Effector memory CD4-positive, alpha-beta T cell (primary cell): ENCODE measurements at places on chromosomes 12 and 14.
A peak's percentile ranks its signal among the peaks of the same experiment; 100 is the strongest.

DNA sequence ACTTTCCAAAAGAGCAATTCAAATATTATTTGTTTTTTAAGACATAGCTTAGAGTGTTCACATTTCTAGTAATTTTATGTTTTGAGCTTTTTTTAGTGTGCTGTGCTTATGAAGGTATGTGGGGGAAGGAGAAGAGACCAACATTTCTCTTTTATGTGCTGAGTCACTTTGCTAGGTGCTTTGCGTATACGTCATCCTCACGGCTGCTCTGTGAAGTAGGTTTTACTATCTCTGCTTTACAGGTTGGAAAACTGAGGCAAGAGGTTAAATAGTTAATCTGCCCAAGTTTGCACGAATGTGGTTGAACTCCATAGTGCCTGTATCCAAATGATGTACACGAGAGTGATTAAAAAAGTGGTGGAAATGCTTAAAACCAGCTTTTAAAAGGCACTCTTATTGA is 75.9 kb downstream of the AEBP2 start:
- DNase-seq: no peak

DNA sequence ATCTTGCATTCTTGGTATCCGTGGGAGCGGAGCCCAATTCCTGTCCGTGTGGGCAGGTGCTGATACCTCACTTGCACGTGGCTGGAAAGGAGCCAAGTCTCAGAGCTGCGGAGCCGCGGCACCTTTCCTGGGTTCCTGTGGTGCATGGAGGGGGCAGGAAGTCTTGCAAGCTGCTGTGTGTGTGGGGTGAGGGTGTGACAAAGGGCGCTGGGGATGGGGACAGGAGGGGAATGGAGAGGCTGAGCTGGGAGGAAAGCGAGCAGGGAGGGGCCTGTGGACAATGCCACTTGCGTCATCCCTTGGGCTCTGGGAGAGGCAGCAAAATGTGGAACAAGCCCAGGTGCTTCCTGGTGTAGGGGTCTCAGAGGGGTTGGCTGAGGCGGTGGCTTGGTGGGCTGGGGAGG is 86.7 kb downstream of the CALM1 start:
- peak; percentile 14 for DNase-seq

DNA sequence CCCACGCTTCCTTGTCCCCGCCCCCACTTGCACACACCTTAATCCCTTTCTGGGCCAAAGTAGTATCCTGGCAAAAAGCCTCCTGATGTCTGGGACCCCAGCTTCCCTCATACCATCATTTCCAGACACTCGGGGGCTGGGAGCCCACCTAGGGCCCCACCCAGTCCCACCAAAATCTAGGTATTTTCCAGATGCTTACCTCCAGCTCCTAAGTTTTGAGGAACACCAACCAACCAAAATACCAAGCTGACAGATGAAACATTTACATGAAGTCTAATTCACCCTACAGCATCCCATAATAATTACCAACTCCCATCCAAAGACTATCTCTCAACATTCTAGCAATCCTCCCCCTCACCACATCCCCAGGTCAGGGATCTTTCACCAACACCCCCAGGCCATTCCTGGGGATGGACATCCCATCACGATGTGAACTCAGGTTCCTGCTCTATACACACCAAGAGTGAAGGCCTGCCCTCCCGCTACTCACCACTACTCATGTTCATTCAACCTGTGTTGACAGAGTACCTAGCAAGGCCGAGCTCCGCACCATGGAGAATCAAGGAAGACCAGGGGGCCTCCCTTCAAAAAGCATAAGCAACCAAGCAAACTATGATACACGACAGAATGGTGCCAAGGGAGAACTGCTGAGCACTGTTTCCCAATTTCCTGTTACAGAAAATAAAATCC is 1.6 kb upstream of the CHD4 start:
- no peak for DNase-seq

DNA sequence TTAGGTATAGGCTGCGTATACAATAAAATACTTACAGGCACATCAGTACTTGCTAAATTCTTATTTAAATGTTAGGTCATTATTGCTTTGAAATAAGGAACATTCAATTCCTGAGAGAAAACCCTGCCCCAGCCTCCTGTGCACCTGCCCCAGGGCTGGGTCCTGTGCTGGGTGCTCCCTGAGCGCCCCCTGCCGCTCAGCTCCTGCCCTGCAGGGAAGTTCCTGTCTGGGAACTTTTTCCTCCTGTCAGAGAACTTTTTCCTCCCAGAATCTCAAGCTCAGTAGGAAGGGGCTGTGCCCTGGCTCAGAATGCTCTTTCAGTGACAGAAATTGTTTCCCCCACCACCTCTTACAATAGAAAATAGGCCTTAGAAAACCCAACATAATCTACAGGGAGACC is 751.1 kb downstream of the TMEM121 start:
- DNase-seq: no peak

GRCh38 chr12:90969346-90969745 is 14.4 kb upstream of the CCER1 start:
- no peak for DNase-seq

DNA sequence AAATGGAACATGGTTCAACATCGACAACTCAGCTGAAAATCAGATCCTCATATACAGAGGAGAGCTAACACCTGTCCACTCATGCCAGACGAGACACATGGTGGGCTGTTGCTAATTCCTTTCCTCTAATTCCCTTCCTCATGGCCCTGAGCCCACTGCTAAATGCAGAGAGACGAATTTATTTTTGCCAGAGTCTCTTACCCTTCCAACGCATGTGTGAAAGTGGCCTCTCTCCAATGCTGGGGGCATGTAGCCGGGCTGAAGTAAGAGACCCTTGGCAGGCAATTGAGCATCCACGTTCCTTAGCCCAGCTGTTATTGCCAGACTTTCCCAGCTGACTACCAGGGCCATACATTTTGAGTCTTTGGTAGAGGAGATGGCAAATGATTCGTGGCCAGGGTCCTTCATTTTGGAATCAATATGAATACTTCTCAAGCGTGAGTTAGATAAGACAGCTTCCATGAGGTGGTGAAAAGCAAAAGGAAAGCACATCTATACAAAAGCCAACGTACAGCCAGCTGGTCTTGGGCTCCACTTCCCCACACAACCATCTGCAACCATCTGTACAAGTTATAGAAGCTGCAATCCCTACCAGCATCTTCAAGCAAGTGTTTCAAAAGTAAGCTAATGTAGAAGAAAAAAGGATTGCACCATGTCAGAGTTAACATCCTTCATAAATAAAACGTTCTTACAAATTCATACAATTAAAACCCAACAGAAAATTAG is 28.6 kb downstream of the CORO1C start:
- no peak for DNase-seq

DNA sequence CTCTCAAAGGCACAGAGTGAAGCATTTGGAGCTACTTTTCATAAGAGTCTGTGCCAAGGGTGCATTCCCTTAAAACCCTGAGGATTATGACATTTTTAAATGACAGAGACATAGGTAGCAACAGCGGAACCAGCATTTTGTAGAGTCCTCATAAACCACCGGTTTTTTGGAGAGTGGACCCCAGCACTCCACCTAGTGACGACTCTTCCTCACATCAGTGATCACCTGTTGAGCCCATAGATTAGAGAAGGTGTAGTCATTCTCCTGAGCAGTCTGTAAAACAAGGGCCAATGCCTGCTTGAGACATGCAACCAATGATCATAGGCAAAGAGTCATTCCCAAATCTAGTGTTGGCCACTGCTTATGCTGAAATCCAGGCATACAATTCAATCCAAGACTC is 399.1 kb downstream of the GXYLT1 start:
- DNase-seq: no peak

- no peak for DNase-seq
These were observed 19.8 kb downstream of the PPM1H start for GRCh38 chr12:62915204-62915529.

DNA sequence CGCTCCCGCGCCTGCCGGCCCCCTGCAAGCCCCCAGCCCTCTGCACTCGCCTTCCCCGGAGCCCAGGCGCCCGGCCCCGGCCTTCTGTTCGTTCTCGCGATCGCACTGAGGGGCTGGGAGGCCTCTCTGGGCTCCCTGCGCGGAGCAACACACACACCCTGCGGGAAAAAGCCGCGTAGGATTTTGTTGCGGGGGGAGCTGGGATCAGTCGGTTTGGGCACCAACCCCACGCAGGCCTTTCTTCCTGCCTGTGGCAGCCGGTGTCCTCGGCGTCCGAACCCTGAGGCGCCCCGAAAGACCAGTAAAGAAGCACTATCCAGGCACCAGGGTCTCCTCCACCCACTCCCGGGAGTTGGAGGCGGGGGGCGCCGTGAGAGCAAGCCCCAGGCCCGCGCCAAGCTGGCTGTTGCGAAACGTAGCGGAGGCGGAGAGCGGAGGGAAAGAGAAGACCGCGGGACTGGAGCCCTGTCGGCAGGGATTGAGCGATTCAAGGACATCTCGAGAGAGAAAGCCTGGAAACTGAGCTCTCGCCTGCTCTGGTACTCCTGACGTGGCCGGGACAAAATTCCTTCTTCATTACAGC is 1.9 kb upstream of the HOXC5 start:
- no peak for DNase-seq

DNA sequence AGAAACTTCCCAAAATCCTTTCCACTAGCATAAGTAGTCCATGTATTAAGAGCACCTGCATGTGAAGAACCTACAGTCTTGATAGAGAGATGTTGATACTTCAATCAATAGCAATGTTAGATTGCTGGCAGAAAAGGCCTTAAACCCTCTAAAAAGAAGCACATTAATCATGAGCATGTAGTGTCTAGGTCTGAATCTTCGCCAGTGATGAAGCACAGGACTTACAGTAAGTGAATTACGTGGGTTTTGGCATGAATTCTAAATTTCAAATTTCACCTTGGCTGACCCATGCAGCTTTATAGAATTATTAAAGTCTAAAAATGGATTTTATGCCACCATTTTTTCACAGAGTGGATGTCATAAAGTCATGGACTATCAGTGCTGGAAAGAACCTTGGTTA is 791.6 kb upstream of the NOVA1 start:
- DNase-seq: no peak

GRCh38 chr12:89649820-89650219 is 58.8 kb downstream of the ATP2B1 start:
- no peak for DNase-seq
